ENCODE measurements at places on chromosomes 16 and 17.
A peak's percentile ranks its signal among the peaks of the same experiment; 100 is the strongest.

GRCh38 chr16:55543472-55543871 is 23.0 kb upstream of the CAPNS2 start:
- peak; percentile 43 for DNase-seq

GRCh38 chr16:77657016-77657415 is 65.3 kb upstream of the NUDT7 start:
- DNase-seq = peak; percentile 33

- DNase-seq = no peak
Observed at GRCh38 chr16:70520612-70521297, 2.6 kb downstream of the COG4 start.

GRCh38 chr17:34318474-34318873 is 761 bp upstream of the CCL8 start:
- no peak for DNase-seq

GRCh38 chr16:5031601-5032000 is 2.1 kb downstream of the NAGPA start:
- no peak for DNase-seq

DNA sequence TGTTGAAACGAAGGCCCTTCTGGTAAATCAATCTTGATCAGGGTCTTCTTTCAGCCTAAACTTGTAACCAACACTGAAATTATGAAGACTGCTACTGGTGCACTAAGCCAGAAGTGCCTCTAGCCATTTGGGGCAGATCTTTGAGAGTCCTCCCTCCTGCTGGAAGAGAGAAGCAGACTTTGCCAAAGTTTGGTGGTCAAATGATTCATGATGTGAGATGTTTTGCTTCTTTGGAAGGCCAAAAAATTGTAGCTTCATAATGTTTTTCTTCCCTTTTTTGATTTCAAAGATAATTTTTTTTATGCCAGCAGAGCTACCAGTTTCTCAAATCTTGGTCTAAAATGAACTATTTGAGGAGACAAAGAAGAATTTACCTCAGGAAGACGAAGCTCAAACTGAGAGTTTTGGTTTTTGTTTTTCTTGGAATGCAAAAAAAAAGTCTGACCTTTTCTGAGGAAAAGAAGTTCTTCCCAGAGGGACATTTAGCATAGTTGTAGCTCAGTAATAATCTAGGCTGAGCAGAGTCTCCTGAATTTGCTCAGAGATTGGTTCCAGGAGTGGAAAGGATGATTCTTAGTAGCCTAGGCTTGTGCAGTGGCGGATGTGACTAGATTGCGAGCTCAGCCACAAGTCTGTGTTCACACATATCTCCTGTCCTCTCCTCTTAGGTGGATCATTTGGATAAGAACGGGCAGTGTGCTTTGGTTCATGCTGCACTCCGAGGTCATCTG is 50.9 kb downstream of the CYB561 start:
- DNase-seq = no peak

Measured in renal cortical epithelial cell (primary cell).